ENCODE measurements at places on chromosomes 4 and X.

- no peak for DNase-seq
Measured at GRCh38 chr4:12409507-12410190, 981.0 kb upstream of the HS3ST1 start.

- DNase-seq, result no peak
Measured at GRCh38 chr4:36328130-36328529, 46.7 kb downstream of the DTHD1 start.

DNA sequence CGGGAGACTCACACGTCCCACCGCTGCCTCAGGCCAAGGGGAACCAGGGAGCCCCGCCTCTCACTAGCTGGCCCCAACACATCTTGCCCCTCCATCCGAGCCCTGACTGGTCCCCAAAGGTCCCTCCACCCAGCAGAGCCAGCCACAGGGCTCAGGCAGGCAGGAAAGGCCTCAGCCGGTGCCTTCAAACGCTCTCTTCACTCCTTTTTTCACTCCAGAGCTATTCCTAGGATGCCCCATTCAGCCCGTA lies 1.5 kb upstream of the ARHGAP4 start:
- no peak for DNase-seq

DNA sequence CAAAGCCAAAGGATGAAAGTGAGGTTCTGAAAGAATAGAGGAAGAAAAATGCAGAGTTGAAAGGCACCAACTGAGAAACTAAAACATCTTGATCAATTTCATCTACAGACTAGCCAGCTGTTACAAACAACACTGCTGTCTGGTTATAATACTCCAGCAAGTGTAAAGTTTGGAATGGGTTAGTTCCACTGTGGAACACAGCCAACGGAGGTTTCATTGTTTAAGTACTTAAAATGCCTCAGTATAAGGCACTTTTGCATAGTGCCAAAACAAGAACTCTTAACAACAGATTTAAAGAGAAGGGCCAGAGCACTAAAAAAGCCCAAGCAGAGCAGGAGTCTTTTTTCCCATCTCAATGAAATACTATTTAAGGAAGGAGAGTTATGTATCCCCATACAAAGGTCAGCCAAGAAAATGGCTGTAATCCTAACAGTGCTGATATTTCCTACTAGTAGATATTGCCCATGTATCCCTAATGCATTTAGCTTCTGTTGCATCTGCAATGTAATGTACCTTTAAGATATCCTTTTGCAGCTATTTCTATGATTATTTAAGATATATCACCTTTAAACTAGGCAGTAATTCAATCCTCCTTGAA lies 16.5 kb downstream of the ACSL4 start:
- no peak for DNase-seq

All from WTC11 (cell line).